ENCODE measurements at places on chromosomes 11 and 22.

- DNase-seq = peak; percentile 70
These were observed 76.9 kb upstream of the CTSC start for GRCh38 chr11:88414385-88414861.

GRCh38 chr11:27640954-27641353 is 59.3 kb downstream of the BDNF start:
- peak; percentile 7 for DNase-seq

DNA sequence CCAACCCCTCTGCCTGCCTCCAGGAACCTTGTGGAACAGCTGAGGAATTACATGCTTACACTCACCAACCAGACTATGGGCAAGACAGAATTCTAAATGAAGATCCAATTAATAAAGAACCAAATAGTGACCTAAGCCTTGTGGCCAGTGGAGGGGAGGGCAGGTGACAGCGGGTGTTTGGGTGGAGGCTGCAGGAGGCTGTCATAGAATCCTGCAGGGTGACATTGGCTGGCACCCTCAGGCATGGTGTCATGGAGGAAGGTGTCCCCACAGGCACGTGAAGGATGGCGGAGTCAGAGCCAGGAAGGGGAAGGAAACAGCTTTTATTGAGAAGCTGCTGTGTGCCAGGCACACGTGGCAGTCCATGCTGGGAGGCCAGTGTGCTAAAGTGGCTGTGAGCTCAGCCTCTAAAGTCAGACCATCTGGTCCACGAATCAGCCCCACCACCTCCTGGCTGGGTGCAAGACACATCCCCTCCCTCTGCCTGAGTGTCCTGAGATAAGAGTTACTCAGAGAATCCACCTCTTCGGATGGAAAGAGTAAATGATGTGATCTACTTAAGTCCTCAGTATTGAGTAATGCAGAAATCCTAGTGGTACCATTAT is 8.7 kb downstream of the MYO18B start:
- no peak for DNase-seq

DNA sequence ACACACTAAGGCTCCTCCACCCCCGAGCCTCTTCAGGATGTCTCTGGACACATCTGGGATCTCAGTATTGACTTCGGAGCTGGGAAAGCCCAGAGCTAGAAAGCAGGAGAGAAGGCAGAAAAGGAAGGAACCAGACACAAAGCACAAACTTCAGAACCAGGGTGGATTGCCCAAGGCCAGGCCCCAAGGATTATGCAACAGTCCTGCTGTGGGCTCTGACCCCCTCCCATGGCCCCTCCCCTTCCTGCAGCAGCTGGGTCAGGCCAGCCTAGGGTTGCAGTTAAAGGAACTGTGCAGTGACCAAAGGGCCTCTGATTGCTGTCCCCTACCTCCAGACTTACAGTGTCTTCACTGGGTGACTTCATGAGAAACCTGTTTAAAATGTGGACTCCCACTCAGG is 5.3 kb downstream of the KCNE3 start:
- DNase-seq = peak; percentile 11

DNA sequence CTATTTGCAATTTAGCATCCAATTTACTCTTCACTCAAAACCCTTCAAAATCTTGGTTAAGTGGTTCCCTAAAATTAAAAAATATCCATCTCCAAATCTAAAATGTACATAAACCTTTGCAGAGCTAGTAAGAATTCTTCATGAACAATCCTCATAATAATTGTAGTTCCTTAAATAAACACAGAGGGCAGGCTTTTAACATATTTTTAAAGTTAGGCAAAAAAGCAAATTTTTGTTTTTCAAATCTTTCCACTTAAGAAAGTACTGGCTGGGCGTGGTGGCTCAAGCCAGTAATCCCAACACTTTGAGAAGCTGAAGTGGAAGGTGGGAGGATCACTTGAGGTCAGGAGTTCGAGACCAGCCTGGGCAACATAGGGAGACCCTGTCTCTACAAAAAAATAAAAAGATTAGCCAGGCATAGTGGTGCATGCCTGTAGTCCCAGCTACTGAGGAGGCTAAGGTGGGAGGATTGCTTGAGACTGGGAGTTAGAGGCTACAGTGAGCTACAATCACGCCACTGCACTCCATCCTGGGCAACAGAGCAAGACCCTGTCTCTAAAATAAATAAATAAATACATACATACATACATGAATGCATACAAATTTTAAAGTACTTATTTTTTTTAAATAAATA is 25.1 kb upstream of the PLAAT3 start:
- peak; percentile 34 for DNase-seq

- no peak for DNase-seq
These were observed 175.6 kb upstream of the TENM4 start for GRCh38 chr11:79616392-79616851.

DNA sequence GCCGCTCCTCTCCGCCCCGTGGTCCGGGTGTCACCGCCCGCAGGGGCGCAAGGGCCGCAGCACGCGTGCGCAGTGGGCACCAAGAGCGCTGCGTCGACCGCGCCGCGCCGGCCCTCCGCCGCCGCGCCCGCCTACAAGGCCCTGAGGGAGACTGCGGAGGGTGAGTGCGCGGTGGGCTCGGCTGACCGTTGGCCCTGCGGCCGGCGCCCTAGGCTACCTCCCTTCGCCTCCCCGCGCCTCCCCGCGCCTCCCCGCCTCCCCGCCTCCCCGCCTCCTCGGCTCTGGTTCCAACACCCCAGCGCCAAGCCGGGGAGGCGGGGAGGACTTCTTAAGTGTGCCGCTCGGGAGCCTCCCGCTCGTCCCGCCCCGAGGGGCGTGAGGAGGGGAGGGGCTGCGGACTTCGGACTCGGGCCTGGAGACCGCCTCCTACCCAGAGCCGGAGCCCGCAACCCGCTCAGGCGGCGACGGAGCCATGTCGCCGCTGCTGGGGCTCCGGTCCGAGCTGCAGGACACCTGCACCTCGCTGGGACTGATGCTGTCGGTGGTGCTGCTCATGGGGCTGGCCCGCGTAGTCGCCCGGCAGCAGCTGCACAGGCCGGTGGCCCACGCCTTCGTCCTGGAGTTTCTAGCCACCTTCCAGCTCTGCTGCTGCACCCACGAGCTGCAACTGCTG is at the start of gene AQP11:
AQP11 (plus strand) TSS at position 433 of the 673 bp plus-strand sequence; CDS start at position 473, 40 bp downstream.
- peak; percentile 85 for DNase-seq

DNA sequence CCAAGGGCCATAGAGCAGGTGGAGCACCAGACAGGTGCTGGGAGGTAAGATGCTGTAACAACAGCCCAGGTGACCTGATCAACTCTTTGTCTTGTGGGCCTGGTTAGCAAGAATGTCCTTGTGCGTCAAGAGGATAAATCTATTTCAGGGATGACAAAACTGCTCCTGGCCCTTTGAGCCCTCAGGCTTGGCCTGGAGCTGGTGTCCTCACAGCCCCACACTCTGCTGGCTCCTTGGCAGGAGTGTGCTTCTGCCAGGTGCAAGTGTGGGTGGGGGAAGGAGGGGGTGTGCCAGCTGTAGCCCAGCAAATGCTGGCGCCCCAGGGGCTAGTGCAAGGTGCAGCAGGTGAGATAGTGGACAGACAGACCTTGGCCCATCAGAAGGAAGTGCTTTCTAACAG is 19.5 kb downstream of the AMPD3 start:
- no peak for DNase-seq

DNA sequence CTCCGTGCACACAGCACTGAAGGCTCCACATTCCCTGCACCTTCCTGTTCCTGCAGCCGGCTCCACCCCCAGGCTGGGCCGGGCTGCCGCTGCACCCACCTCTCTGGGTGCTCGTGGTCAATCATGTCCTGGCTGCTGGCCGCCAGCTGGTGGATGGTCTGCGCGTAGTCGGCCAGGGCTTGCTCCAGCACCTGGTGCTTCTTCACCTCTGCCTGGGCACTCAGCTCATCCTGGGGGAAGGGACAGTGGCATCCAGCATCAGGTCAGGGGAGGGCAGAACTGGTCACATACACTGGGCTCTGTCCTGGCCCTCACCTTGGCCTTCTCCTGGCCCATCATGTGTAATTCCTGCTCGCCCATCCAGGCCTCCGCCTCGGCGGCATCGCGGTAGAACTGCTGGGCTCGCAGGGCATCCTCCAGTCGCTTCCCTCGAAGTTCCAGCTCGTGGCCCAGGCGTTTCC is 15.2 kb upstream of the RBM4B start:
- no peak for DNase-seq

GRCh38 chr11:128420265-128420664 is 167.1 kb downstream of the ETS1 start:
- no peak for DNase-seq

DNA sequence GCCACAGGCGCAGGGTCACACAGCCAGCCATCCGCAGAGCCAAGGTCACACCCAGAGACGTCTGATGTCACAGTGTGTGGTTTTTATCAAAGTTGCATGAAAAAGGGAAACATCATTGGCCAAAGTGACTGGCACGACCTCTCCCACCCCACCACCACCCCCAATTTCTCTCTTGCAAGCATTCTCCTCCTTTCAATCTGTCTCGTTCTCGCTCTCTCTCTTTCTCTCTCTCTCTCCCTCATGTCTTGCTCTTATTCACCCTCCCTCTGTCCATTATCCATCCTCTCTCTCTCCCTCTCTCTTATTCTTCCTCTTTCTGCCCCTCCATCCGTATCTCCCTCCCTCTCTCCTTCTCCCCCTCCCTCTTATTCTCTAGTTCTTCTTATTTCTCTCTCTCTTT is 40.6 kb downstream of the MN1 start:
- no peak for DNase-seq

DNA sequence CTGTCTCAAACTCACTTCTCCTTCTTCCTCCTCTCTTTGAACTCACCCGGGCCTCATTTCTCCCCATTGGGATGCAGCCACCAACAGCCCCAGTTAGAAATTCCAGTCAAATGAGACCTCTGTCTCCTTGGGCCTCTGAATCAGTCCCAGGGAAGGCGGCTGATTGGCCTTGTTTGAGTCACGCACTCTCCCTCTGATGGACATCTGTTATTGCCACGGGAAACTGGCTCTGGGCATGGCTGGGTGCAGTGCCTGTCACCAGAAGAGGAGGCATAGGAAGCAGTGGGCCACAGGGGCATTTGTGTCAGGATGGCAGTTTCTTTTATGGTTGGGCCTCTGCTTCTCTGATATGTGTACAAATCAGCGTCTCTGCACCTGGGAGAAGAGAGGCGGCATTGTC is 9.6 kb upstream of the WNT11 start:
- peak; percentile 85 for DNase-seq

GRCh38 chr22:19723232-19723982 is at the start of gene GP1BB:
GP1BB (plus strand) TSS chr22:19723539; CDS start chr22:19723570, 31 bp downstream.
- DNase-seq = no peak

GRCh38 chr11:45036733-45037132 is 86.0 kb upstream of the TP53I11 start:
- DNase-seq = no peak

- no peak for DNase-seq
These were observed 44.9 kb upstream of the CARS1 start for GRCh38 chr11:3101921-3102640.

DNA sequence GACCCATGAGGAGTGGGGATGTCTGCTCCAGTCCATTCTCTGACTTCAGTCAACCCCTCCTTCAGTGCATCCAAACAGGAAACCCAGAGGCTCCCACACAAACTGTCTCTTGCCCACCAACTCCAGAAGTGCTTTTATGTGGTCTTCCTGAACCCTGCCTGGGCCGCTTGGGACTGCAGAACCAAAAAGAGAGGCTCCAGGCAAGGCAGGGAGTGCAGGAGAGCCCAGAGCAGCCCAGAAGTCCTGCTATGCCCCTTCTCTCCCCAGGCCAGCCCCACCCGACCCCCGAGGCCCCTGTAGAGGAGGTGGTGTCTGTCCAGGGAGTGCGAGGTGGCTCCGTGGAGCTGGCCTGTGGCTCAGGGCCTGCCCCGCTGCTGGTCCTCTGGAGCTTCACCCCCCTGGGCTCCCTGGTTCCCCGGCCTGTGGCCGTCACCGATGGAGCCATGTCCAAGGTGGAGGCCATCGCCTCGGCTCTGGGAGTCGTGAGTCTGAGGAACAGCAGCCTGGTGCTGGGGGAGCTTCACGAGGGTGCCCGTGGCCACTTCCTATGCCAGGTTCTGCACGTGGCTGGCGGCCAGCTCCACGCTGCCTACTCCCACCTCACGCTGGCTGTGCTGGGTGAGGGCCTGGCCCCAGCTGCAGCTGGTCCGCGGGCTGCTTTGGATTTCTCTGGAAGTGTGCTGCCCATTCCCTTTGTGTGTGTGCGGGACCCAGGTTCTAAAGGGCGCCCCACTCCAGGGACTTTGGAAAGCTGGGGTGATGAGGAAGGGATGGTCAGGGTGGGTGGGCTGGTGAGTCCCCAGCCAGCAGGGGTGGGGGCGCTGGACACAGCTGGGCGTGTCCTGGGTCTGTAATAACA is 1.8 kb downstream of the VSIG10L2 start:
- no peak for DNase-seq

DNA sequence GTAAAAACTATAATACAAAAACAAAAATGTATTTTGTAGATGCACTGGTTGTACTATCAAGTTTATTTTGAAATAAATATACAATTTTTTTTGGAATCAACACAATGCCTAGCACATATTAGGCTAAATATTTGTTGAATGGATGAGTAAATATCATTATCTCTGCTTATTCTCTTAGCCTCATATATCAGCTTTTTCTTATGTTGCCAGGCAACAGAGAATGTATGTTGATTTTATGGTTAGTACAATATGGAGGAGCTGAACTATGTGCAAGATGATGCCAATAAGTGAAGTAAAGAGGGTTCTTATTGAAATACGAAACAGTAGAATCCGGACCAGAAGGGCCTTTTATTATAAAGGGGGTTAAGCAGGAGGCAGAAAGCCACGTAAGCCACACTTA is 94.9 kb downstream of the FAR1 start:
- no peak for DNase-seq

GRCh38 chr11:118078911-118079411 is 2.1 kb downstream of the TMPRSS4 start:
- no peak for DNase-seq

DNA sequence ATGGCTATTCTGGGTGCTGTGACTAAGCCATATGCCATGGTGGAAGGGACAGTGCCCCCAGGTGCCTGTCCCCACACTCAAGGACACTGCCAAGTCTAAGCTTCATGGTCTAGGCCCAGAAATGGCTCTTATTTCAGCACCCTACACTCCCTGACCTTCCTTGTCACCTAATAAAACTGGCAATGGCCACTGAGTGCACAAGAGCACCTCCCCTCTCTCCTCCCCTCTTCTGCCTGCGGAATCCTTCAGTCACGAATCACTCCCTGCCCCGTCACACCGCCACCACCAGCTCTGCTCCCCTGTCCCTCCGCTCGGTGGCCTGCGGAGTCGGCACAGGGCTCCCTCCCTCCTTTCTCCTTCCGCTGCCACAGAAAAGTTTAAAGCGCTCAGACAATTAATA is 19.0 kb upstream of the LMO1 start:
- no peak for DNase-seq

- no peak for DNase-seq
These were observed 8.8 kb downstream of the LRRC55 start for GRCh38 chr11:57190548-57190947.

- DNase-seq = no peak
These were observed 282.4 kb downstream of the C11orf87 start for GRCh38 chr11:109704432-109704831.

- DNase-seq = peak; percentile 48
These were observed 94.7 kb upstream of the RASSF10 start for GRCh38 chr11:12914400-12914912.

- DNase-seq = no peak
These were observed 27.5 kb upstream of the CRYBB3 start for GRCh38 chr22:25172153-25172552.

- no peak for DNase-seq
These were observed 62.6 kb downstream of the PIWIL4 start for GRCh38 chr11:94629741-94630140.

- no peak for DNase-seq
These were observed 91.9 kb downstream of the LRRC32 start for GRCh38 chr11:76578654-76579055.

- no peak for DNase-seq
These were observed 7.3 kb upstream of the PDE2A start for GRCh38 chr11:72681226-72682153.
